ENCODE measurements at places on chromosomes 2 and 18. TPM values are rescaled to one million over a fixed set of nuclear protein-coding genes. Genes with fewer than 3 reads are reported as not detected.

The LAMA3 gene
- 3.1 TPM for polyA plus RNA-seq

The CDH2 gene
- 3.1 TPM for polyA plus RNA-seq

The RBKS gene
- polyA plus RNA-seq, result 1.4 TPM

The CHCHD5 gene
- polyA plus RNA-seq, result 35.4 TPM

DNA sequence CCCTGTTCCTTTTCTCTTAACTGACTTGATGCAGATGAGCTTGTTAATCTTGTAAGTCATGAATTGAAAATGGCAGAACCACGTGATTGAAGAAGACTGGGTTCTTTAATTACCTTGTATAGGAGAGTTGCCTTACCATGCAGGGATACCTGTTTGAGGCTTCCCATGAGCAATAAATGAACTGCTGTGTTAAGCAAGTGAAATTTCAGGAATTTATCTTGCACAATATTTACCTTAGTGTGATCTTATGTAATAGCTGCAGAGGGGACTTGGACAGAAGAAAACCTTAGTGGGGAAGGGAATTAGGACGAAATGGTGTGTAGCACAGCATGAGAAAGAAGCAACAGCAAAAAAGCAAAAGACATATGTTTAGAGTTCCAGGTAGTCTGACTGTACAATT is 384.0 kb upstream of the TMEFF2 start:
- no peak for DNase-seq

The FBXO41 gene
- 0.23 TPM for polyA plus RNA-seq

DNA sequence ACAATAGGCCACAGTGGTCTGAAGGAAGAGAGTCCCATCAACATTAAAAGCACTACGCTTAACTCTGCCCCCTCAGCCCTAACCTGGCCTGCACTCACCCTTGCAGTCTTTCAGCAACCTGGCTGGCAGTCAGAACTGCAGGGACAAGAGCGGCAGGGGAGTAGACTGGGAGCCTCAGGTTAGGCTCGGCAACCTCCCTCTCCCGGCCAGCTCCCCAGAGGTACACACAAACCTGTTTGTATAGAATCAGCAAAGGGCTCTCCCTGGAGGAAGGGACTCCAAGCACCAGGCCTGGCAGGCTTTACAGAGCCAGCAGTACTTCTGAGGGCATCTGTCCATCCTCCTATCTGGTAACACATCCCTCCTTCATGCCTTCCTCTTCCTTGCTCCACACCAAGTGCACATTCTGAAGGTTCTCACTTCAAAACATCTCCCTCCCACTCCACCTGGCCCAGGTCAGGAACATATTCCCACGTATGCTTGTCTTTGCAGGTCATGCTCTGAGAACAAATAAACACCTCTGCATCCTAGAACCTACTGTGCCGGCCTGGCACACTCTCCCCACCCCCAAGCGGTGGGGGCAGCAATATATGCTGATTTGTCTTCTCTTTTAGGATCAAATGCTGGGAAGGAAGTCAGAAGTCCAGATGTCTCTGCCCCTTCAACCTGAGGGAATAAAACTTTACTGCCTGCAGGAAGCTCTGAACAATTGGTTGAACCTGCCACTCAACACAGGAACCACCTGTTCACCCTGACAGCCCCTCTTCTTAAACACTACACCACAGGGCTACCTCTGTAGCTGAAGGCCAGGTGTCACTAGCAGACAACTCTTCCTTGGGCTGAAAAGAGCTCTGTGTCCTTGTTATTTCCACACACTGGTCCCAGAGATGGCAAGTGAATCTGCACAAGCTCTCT is 12.6 kb upstream of the SFXN5 start:
- no peak for DNase-seq

The MC2R gene
- polyA plus RNA-seq, result 0.23 TPM

The PROC gene
- 0.93 TPM for polyA plus RNA-seq

GRCh38 chr2:232196802-232197201 is 181.7 kb upstream of the ALPP start:
- DNase-seq, result no peak

GRCh38 chr18:56353663-56354260 is 284.6 kb downstream of the TXNL1 start:
- DNase-seq, result no peak

GRCh38 chr2:98460573-98461497 is 16.2 kb downstream of the INPP4A start:
- no peak for DNase-seq

DNA sequence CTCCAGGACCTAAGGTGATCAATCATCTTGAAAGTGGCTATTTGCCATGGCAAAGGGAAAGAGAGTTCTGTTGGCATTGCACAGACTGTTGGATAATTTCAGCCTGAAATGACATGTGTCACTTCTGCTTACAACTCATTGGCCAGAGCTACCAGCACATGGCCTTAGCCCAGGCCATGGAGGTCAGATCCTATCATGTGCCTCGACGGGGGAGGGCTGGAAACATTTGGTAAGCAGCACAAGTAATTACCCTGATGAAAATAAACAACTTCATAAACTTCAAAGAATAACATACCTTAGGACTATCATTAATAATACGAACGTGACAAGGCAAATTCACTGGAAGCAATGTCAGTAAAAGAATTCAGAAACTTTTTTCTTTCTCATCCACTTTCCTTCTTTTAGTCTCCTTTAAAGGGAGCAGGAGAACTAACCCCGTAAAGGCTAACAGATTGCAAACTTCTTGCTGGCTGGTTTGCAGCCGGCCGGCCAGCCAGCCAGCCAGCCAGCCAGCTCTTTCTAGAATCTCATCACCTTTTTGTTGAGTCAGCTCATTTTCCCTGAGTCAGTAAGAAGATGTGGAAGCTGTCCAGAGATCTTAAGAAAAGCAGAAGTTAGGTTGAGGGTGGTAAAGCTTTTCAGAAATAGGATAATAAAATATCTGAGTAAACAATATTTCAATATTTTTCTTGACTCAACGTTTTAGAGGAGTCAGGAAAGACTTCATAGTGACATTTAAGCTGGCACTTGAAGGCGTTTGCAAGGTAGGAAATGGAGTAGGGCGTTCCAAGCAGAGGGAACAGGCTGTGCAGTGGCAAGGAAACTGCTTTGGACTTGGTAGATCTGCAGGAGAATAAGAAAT is 31.9 kb downstream of the CNRIP1 start:
- DNase-seq, result peak; percentile 41

The OTX1 gene
- polyA plus RNA-seq, result 0.06 TPM

DNA sequence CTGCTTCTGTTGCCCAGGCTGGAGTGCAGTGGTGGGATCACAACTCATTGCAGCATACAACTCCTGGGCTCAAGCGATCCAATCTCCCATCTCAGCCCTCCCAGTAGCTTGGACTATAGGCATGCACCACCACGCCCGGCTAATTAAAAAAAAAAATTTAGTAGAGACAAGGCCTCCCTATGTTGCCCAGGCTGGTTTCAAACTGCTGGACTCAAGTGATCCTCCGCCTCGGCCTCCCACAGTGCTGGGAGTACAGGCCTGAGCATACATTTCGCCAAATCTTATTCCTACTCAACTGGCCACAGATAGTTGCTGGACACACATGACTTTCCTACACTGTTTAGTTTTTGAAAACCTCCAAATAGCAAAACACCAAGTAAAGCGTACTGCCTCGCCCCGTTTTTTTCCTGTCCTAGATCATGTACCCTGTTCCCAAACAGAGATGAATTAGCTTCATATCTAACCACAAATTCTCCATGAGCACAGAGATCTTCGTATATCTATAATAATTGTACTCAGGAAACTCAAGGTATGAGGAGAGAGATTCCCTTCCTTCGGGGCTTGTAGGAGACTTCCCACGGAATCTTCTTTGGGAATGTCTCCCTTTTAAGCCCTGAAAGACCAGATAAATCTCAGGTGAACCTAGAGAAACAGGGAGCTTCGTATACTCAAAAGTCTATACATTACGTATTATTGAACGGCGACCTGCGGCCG is 598 bp upstream of the C2orf69 start:
- DNase-seq, result no peak

The REG3G gene
- polyA plus RNA-seq, result not detected

GRCh38 chr2:120161190-120161589 is 62.0 kb downstream of the TMEM185B start:
- no peak for DNase-seq

DNA sequence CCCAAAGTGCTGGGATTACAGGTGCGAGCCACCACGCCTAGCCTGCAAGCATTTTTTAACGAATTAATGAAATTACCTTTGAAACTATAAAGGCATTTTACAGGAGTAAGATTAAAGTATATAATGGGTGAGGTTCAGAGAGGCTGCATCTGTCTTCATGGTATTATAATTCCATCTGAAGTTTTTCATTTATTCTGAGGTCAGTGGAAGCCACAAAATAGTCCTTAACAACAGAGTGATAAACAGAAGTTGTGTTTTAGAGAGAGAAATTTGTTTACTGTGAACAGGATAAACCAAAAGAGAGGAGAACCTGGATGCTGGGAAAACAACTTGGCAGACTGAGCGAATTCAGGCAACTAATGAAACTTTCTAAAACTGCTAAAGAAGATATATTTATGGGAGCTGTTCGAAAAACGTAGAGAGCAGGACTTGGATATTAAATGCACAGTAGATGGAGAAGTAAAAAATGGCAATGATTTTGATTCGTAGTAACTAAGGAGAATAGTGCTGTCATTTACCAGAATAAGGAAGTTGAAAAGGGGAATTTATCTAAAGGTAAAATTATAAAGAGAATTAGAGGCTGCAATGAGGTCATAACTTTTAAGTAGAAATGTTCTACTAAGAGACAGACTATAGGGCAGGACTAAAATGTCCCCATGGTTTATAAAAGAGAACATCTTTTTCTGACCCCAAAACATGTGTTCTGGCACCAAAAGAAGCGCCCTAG is 37.9 kb upstream of the ITGA4 start:
- DNase-seq, result no peak

GRCh38 chr2:19550750-19551149 is 192.3 kb upstream of the OSR1 start:
- no peak for DNase-seq

The MC4R gene
- 0.45 TPM for polyA plus RNA-seq

The SFT2D3 gene
- not detected for polyA plus RNA-seq

The CTNNA2 gene
- polyA plus RNA-seq, result 0.59 TPM

DNA sequence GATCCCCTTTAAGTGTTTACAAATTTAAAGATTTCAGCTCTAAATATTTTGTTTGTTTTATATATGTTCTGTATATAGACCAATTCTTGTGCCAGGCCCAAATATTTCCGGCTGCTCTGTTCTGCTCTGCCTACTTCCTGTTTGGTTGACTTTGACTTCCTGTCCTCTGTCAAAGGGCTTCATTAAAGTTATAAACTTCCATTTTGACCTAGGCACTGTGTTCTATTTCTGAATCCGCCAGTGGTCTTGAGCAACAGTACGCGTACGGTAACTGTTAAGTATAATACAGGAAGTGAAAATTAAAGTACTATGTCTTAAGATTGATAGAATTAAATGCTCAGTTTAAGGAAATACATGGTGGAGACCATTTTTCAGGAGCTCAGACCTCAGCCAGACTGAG is 13.5 kb upstream of the REL start:
- DNase-seq, result no peak

The STRN gene
- polyA plus RNA-seq, result 17.4 TPM

GRCh38 chr2:119378566-119378965 is 11.8 kb downstream of the DBI start:
- DNase-seq, result no peak

GRCh38 chr2:30756051-30756719 is 51.1 kb downstream of the CAPN13 start:
- no peak for DNase-seq

The RNF125 gene
- polyA plus RNA-seq, result 16.0 TPM

DNA sequence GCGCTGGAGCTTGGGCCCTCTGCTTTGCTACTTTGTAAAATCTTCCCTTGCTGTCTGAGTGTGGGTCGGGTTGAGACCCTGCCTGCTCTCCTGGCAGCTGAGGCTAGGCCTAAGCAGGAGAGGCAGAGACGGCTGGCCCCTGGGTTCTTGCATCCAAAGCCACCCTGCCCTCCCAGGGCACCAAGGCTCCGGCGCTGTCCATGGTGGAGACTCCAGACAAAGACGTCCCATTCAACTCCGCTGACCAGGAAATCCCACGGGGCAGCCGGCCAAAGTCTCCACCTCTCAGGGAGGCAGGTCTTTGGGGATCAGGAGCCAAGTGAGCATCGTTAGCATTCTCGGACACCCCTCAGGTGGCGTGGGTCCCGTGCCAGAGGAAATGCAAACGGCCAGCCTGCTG is 2.6 kb upstream of the PRLH start:
- DNase-seq, result no peak

DNA sequence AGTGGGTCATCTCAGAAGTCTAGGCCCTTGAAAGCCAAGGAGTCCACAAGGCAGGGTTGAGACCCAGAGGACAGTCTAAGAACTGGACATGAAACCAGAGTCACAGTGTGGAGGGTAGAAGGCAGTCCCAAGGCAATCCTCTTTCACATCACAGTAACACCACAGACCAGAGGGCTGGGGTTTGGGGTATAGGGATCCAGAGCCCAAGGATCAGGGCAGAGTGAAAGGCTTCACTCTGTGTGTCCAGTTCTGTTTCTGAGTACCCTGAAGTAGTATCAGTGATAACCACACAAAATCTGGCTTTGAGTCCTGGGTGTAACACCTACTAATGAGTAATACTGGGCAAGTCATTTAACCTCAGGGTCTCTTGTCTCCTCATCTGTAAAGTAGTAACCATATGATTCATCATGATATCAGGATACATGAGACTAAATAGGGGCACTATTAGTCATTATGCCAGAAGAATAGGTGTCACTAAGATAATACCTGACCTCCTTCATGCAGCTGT is 91.0 kb downstream of the ICA1L start:
- DNase-seq, result no peak

DNA sequence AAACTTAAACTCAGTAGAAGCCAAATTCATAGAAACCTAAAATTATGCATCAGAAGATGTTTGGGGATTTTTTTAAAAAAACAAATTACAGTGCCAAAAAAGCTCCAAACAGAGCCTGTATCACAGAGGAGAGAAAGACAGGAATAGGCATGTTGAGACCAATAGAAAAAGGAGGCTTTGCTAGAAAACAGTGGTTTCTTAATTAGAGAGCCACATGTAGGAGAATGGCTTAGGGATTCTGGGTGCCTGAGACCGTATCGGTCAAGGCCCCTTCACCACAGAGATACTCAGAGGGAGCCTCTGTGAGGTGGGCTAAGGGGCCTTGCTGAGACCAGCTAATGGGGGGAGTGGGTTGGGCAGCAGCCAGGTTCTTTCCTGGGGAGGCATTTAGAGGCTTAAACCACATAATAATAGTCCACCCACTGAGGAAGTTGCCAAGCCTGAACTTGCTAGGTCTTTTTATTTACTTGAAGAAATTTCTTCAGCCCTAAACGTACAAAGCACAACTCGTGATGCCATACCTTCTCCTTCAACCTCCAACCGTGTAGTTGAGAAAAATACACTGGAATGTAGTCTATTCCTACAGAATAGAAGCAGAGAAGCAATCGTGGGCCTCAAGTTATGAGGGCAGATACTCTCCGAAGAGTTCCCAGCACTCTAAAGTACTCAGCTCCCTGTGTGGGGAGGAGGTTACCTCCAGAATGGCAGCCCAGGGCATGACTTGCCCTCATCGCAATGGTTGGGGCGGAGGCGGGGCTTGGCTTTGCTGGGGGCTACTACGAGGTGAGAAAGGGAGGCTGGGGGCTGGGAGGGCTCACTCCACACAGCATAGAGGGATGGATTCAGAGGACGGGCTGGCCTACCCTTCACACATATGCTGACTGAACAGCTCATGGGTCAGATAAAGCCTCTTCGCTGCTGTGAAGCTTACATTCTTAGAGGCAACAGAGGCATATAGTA is 237.9 kb downstream of the TPGS2 start:
- DNase-seq, result no peak
